Spleen (tissue), 13 donors: ENCODE measurements at places on chromosomes 6 and 20.

- H3K36me3 ChIP-seq: no peaks in the 10 kb centered on the region
- peaks cover 11% of the 10 kb centered on the region for H3K4me1 ChIP-seq
Observed at GRCh38 chr6:16183187-16183664, 54.3 kb downstream of the MYLIP start.

GRCh38 chr6:66344796-66345195, 637.8 kb upstream of the EYS start:
- no peak overlapping the region for H3K4me3 ChIP-seq
- no peaks in the 10 kb centered on the region for H3K36me3 ChIP-seq
- no peaks in the 10 kb centered on the region for H3K4me1 ChIP-seq
- DNase-seq: no peak
- H3K27me3 ChIP-seq: no peaks in the 10 kb centered on the region

DNA sequence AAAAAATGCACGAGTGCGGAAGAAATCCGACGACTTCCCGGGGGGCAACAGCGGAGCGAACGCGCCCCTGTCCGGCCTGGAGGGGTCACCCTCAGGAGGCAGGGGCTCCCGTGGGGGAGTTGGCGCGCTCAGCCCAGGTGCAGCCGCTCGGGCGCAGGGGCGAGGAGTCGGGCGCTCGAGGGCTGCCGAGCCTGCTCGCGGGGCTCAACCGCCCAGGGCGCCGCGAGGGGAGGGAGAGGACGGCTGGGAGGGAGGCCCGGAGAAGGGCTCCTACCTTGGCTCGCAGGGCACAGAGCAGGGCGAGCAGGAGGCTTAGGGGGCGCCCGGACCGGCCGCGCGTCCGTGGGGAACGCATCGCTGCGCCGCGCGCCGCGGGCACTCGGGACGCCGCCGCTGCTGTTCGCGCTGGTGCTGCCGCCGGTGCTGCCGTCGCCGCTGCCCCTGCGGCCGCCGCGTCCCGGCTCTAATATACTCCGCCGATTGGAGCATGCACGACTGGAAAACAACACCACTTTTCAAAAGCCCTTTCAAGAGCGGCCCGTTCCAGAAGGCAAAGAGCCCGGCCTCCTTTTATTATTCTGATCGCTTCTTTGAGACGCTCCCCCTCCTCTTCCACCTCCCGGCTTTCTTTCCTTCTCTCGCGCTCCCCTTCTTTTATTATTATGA, 490 bp downstream of the JAG1 start:
- peaks cover 13% of the 10 kb centered on the region for H3K4me1 ChIP-seq
- DNase-seq: peak; percentile 87
- peak overlapping the region; percentile 59 for H3K4me3 ChIP-seq
- peaks cover 9% of the 10 kb centered on the region for H3K36me3 ChIP-seq
- peaks cover 18% of the 10 kb centered on the region for H3K27me3 ChIP-seq

GRCh38 chr20:34532320-34532719, 16.1 kb downstream of the DYNLRB1 start:
- peak; percentile 25 for DNase-seq
- peaks cover 15% of the 10 kb centered on the region for H3K4me1 ChIP-seq
- H3K4me3 ChIP-seq: no peak overlapping the region
- no peak overlapping the region for H3K27ac ChIP-seq
- no peaks in the 10 kb centered on the region for H3K27me3 ChIP-seq

DNA sequence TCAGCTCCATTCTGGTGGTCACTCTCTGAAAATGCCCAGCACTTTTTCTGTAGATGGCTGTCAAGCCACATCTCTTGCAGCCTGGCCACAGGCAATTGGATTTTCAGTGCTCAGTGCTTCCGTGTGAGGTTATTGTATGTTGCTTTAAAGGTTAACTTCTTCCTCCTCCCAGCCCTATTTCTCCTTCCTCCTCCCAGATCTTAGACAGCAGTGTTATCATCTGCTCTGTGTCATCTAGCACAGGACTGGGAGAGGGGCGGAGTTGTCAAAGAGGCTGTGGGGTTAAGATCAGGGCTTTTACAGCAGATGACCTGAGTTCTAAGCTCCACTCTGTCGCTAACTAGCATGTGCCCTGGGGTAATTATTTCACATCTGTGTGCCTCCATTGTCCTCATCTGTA, 129.0 kb downstream of the PHACTR3 start:
- no peaks in the 10 kb centered on the region for H3K27me3 ChIP-seq
- no peak overlapping the region for H3K4me3 ChIP-seq
- DNase-seq: no peak
- no peaks in the 10 kb centered on the region for H3K4me1 ChIP-seq

DNA sequence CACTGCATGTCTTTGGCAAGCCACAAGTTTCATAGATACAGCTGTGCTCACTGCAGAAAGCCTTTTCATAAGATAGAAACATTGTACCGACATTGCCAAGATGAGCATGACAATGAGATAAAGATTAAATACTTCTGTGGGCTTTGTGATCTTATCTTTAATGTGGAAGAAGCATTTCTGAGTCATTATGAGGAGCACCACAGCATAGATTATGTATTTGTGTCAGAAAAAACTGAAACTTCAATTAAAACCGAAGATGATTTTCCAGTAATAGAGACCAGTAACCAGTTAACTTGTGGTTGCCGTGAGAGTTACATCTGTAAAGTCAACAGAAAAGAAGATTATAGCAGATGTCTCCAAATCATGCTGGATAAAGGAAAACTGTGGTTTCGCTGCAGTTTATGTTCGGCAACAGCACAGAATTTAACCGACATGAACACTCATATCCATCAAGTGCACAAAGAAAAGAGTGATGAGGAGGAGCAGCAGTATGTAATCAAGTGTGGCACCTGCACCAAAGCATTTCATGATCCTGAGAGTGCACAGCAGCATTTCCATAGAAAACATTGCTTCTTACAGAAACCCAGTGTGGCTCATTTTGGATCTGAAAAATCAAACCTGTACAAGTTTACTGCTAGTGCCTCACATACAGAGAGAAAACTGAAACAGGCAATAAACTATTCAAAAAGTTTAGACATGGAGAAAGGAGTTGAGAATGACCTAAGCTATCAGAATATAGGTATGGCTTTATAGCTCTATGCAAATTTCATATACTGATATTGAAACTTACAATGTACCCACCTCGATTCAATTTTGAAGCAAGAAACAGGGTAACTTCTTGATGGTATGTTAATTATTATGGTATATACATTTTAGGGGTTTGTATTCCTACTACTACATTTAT, 23.9 kb upstream of the BAG2 start:
- H3K27ac ChIP-seq: no peak overlapping the region
- H3K4me3 ChIP-seq: no peak overlapping the region
- no peaks in the 10 kb centered on the region for H3K36me3 ChIP-seq
- no peak for DNase-seq
- H3K4me1 ChIP-seq: no peaks in the 10 kb centered on the region
- no peaks in the 10 kb centered on the region for H3K27me3 ChIP-seq

- peak overlapping the region; percentile 100 for H3K27ac ChIP-seq
- H3K4me1 ChIP-seq: peaks cover 40% of the 10 kb centered on the region
- H3K36me3 ChIP-seq: no peaks in the 10 kb centered on the region
- H3K4me3 ChIP-seq: peak overlapping the region; percentile 65
- DNase-seq: peak; percentile 91
Observed at GRCh38 chr6:163414946-163415619, 565 bp downstream of the QKI start.

- no peaks in the 10 kb centered on the region for H3K36me3 ChIP-seq
- H3K27me3 ChIP-seq: peaks cover 23% of the 10 kb centered on the region
- DNase-seq: no peak
- no peak overlapping the region for H3K4me3 ChIP-seq
Observed at GRCh38 chr20:63366390-63367365, 5.5 kb upstream of the CHRNA4 start.

- no peaks in the 10 kb centered on the region for H3K36me3 ChIP-seq
- H3K27me3 ChIP-seq: no peaks in the 10 kb centered on the region
- no peak overlapping the region for H3K27ac ChIP-seq
- no peak overlapping the region for H3K4me3 ChIP-seq
Observed at GRCh38 chr6:37882724-37883413, 63.3 kb downstream of the ZFAND3 start.

GRCh38 chr20:48015943-48016723, 230.9 kb upstream of the SULF2 start:
- H3K4me3 ChIP-seq: no peak overlapping the region
- DNase-seq: no peak
- H3K4me1 ChIP-seq: no peaks in the 10 kb centered on the region
- no peaks in the 10 kb centered on the region for H3K27me3 ChIP-seq

DNA sequence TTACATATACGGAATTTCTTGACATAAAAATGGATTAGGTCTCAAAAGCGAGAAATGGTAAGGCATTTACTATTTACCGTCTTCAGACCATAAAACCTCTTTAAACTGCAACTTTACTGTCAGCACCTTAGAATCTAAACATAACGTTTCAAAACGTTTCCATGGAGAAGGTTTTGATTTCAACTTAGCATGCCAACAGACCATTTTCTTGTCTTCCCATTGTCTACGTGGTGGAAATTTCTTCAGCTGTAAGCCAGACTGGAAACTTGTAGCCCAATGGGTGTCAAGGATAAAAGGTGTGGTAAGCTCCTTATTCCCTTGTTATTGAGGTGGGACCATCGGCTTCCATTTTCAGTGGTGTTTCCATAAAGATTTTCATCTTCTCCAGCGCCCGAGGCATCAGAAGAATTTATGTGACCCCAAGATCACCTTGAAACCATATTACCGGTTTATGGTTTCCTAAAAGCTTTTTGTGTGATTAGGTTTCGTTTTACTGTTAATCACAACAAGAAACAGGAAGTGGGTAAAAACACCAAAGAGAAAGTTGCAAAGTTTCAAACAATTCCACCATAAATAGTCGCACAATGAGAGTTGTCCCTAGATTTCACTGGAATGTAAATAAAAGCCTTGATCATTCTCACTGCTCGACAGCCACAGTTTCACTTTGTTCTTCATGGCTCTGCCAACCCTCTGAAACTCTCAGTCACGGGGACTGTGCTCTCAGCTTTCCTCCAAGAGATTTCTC, 63.0 kb upstream of the CD2AP start:
- no peaks in the 10 kb centered on the region for H3K27me3 ChIP-seq
- H3K27ac ChIP-seq: peak overlapping the region; percentile 65
- no peak for DNase-seq
- no peaks in the 10 kb centered on the region for H3K36me3 ChIP-seq
- peak overlapping the region; percentile 28 for H3K4me3 ChIP-seq
